ENCODE measurements at places on chromosomes 3 and 15. TPM values are rescaled to one million over a fixed set of nuclear protein-coding genes. Genes with fewer than 3 reads are reported as not detected.

The CCDC9B gene
- 0.76 TPM for total RNA-seq

The ARNT2 gene
- not detected for total RNA-seq

The THSD4 gene
- not detected for total RNA-seq

The CAPN3 gene
- total RNA-seq, result 5.6 TPM

The RARB gene
- not detected for total RNA-seq

The BLM gene
- total RNA-seq, result 33.6 TPM

The HES1 gene
- total RNA-seq, result 5.7 TPM

The STARD5 gene
- total RNA-seq, result 7.9 TPM

The CPN2 gene
- not detected for total RNA-seq

The SNTN gene
- total RNA-seq, result not detected

The RTP3 gene
- total RNA-seq, result not detected

The PDCD10 gene
- 59.4 TPM for total RNA-seq

The HRH1 gene
- 0.22 TPM for total RNA-seq

The RAD51 gene
- total RNA-seq, result 48.6 TPM

The IGSF10 gene
- not detected for total RNA-seq

The LRTM1 gene
- total RNA-seq, result not detected

The CEMIP gene
- not detected for total RNA-seq

The TCF12 gene
- total RNA-seq, result 59.4 TPM

The CACNA2D2 gene
- total RNA-seq, result 0.63 TPM

The MRPL46 gene
- total RNA-seq, result 20.3 TPM

The ZNF80 gene
- total RNA-seq, result 0.15 TPM

The PIERCE2 gene
- not detected for total RNA-seq

The TUSC7 gene
- not detected for total RNA-seq

The CPLX3 gene
- total RNA-seq, result 0.12 TPM

The TM4SF1 gene
- total RNA-seq, result not detected

The SNX33 gene
- 1.1 TPM for total RNA-seq

The LRRC34 gene
- total RNA-seq, result 5.2 TPM

The FEZF2 gene
- not detected for total RNA-seq

The CORO2B gene
- not detected for total RNA-seq

The TFDP2 gene
- 23.0 TPM for total RNA-seq

The SERINC4 gene
- total RNA-seq, result 0.24 TPM

The ACP3 gene
- not detected for total RNA-seq

The CHST13 gene
- not detected for total RNA-seq

The C3orf20 gene
- 0.12 TPM for total RNA-seq

The ABI3BP gene
- total RNA-seq, result not detected

The C3orf33 gene
- total RNA-seq, result 1.5 TPM

The TGM5 gene
- total RNA-seq, result not detected

The SLC12A1 gene
- total RNA-seq, result not detected

Data from activated naive CD4-positive, alpha-beta T cell treated with anti-CD3 and anti-CD28 coated beads, Interleukin-2, amount 10 ng/mL, durations not matched to agents 5 hours and 36 hours (primary cell).